ENCODE measurements at places on chromosomes 2 and 18.

DNA sequence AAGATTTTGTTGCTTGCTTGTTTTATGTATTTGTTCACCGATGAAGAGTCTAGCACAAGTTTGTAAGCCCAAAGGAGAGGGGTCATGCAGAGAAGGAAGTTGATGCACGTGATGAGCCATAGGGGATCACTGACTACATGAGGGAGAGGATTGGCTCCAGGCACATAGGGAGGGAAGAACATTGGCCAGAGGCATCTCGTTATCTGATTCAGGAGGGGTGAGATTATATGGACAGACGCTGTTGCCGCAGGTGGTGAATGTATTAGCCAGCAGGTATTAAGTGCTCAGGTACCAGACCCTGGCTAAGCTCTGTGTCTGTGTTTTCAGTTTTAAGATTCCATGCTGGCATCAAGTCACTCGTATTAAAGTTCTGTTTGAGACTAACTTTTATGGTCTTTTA lies 91.8 kb upstream of the CHST9 start:
- DNase-seq, result no peak

DNA sequence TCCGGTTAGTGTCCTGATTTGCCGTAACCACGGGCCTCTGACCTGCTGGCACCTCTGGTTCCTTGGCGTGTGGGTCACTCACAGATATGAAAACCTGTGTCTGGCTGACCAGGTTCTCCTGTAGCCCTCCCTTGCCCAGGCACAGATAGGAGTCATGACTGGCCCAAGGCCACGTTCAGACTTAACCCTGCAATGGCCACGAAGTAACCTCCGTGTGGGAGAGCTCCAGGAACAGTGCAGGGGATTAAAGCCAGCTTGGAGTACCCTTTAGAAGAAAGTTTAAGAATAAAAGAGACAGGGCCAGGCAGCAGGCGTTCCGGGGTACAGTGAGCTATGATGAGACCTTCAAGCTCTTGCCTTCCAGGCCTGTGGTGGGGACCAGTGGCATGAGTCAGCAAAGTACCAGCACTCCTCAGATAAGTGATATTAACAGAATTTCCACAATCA lies 25.5 kb downstream of the CENPO start:
- DNase-seq, result no peak

DNA sequence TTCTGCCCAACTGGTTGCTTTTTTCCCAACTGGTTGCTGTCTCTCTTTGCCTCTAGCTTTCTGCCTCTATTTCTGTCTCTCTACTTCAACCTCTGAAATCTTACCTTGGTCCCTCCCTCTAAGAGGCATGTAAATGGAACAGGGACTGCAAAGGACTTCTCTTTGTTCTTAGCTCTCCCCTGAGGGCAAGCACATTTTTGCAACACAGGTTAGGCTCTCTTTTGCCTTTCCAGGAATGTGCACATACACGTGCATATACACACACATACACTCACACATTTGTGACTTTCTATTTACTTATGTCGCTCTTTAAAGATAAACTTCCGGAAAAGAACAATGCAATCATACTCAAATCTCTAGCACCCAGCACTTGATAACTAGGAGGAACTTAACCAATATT lies 262.6 kb upstream of the DDX18 start:
- no peak for DNase-seq

GRCh38 chr2:100502782-100503181 lies 32.5 kb downstream of the NMS start:
- DNase-seq, result no peak

DNA sequence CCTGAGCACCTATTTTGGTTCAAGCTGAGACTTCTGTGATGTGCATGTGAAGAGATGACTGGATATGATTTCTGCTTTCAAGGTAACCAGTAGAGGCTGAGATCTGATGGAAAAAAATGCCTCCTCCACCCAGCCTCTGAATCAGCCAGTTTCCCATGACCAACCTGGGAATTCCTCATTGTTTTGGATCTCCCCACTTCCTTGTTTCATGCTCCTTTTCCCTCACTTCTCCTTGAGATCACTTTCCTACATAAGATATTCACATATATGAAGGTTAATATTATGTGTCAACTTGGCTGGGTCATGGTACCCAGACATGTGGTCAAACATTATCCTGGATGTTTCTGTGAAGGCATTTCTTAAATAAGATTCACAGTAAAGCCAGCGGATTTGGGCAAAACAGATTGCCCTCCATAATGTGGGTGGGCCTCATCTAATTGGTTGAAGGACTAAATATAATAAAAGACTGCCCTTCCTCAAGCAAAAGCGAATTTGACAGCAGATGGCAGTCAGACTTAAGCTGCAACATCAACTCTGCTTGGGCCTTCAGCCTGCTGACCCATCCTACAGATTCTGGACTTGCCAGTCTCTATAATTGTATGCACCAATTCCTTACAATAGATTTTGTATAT lies 379.4 kb downstream of the TNS1 start:
- no peak for DNase-seq

DNA sequence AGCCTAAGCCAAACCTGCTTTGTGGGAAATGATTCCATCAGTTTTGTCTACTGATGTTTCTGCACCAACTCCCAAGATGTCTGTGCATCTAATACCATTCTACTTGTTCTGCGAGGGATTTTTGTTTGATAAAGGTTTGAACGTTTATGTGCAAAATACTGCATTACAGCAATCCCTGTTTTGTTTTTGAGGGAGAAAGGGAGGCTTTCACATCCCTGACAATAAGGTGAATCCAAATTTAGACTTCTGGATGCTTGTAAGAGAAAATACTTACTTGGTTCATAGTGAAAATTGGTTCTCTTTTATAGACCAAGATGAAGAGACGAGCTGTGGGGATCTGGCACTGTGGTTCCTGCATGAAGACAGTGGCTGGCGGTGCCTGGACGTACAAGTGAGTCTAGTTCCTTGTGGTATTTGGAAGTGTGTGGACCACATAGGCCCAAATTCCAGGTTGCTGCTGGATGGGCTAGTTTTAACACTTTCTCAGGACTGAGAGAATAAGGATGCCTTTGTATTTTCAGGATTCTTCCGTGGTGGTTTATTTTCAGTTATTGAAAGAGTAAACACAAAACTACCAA lies 1.1 kb downstream of the RPL37A start:
- DNase-seq, result no peak

GRCh38 chr2:121211251-121211650 lies 73.8 kb downstream of the TFCP2L1 start:
- no peak for DNase-seq

DNA sequence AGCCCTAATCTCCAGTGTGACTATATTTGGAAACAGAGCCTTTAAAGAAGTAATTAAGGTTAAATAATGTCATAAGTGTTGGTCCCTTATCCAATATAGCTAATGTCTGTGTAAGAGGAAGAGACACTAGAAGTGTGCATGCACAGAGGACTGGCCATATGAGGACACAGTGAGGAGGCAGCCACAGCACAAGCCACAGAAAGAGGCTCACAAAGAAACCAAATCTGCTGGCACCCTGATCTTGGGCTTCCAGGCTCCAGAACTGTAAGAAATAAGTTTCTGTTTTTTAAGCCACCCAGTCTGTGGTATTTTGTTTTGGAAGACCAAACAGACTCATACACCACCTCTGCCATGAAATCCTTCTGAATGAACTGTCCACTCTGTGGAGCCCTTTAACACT lies 186.4 kb upstream of the SLC39A10 start:
- DNase-seq, result no peak

GRCh38 chr2:54964271-54964670 lies 86.0 kb downstream of the RTN4 start:
- no peak for DNase-seq

DNA sequence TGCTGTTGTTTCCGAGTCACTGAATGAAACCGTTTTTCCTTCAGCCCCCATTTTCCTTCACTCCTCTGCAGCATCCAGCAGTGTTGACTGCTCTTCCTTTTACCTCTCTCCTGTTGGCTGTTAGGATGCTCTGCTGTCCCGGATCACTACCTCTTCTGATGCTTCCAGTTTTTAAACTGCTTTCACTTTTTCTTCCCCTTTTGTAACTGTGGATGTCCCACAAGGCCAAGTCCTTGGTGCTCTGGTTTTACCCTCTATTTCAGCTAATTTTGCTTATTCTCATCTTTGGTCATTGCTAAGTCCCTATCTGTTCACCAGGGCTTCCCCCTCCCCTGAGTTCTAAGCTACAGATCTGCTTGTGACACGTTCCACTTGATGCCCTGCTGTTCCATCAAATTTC lies 39.4 kb upstream of the MAP4K3 start:
- no peak for DNase-seq

- DNase-seq, result no peak
These were observed 136.7 kb upstream of the SPHKAP start for GRCh38 chr2:228318218-228318617.

- no peak for DNase-seq
These were observed 100.5 kb upstream of the ITPRID2 start for GRCh38 chr2:181790716-181791649.

DNA sequence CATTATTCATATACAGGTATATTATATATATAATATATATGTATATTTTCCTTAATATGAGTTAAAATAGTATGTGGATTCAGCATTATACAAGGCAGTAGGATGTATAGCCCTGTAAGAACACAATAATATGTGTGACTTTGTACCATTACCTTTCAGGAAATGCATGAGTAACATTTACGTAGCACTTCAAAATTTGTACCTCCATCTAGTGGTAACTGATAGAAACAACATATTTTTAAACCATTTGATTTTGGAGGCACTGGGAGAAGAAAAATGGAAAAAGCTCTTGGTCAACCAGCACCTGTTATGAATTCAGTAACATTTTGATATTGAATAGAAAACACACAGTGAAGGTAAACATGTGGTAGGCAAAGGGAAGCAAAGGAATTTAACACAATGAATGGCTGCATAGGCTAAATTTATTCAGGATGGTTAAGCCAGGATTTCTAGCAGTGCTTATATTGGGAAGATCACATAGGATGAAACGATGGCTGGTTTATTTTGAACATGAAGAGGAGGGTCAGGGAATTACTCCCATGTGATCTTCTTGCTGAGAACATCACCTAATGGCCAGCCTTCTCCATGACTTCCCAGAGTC lies 565.5 kb downstream of the CCDC85A start:
- DNase-seq, result no peak

DNA sequence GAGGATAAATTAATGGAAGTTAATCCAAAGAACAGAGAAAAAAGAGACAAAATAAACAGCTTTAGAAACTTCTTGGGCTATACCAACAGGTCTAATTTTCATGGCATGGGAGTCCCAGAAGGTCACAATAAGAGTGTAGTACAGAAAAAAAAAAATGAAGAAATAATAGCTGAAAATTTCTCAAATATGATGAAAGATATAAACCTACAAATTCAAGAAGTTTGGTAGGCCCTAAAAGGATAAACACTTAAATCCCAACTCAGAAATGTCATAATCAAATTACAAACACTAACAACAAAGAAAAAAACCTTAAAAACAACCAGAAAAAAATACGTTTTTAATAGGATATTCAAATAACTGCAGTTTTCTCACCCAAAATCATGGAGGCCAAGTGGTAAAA lies 229.3 kb upstream of the ZEB2 start:
- no peak for DNase-seq

GRCh38 chr2:26849056-26849999 lies 1.4 kb downstream of the DPYSL5 start:
- DNase-seq, result no peak

GRCh38 chr2:55365303-55365702 lies 54.4 kb downstream of the CCDC88A start:
- DNase-seq, result no peak
